ENCODE measurements at places on chromosomes 1 and 21. TPM values are rescaled to one million over a fixed set of nuclear protein-coding genes. Genes with fewer than 3 reads are reported as not detected.

The ADSS2 gene
- 39.5 TPM for total RNA-seq

- H3K27me3 ChIP-seq = no peaks in the 10 kb centered on the region
- no peak overlapping the region for H3K4me3 ChIP-seq
- H3K27ac ChIP-seq = no peak overlapping the region
- no peaks in the 10 kb centered on the region for H3K4me1 ChIP-seq
Observed at GRCh38 chr1:74763807-74764206, 30.9 kb downstream of the TYW3 start.

DNA sequence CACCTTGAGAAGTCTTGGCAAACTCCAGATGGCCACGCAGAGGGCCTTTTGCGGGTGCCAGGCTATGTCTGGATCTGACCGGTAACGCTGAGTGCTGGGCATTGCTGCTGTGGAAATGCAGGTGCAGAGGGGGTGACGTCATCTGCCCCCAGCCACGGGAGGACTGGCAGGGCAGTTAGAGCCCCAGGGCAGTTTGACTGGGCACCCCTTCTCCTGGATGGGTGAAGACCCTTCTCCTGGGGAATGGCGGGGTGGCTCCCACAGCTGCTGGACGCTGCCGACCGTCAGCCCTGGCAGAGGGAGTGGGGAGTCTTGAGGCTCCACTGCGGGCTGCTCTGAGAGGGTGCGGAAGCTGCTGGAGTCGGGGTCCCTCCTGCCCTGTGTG lies 12.6 kb upstream of the EDN2 start:
- H3K27ac ChIP-seq = peak overlapping the region; percentile 75
- H3K27me3 ChIP-seq = no peaks in the 10 kb centered on the region
- no peak for DNase-seq
- H3K36me3 ChIP-seq = no peaks in the 10 kb centered on the region
- H3K4me3 ChIP-seq = no peak overlapping the region
- H3K4me1 ChIP-seq = peaks cover 53% of the 10 kb centered on the region

DNA sequence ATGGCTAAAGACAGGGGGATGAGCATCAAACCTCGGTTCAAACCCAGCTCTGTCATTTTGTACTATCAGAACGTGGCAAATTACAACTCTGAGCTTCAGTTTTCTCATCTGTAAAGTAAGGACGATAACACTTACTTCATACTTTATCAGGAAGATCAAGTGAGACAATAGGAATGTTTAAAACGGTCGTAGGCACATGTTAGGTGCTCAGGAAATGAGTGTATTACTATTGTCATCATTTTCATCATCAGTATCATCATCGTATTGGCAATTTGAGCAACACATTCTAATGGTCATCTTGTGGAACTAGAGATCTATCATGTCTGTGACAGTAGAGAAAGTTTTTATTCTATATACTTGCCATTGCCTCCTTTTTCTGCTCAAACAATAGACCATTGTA lies 22.1 kb upstream of the GADD45A start:
- peaks cover 12% of the 10 kb centered on the region for H3K4me1 ChIP-seq
- no peak for DNase-seq
- no peaks in the 10 kb centered on the region for H3K27me3 ChIP-seq
- H3K36me3 ChIP-seq = no peaks in the 10 kb centered on the region

The DIRAS3 gene
- total RNA-seq = 1.5 TPM

DNA sequence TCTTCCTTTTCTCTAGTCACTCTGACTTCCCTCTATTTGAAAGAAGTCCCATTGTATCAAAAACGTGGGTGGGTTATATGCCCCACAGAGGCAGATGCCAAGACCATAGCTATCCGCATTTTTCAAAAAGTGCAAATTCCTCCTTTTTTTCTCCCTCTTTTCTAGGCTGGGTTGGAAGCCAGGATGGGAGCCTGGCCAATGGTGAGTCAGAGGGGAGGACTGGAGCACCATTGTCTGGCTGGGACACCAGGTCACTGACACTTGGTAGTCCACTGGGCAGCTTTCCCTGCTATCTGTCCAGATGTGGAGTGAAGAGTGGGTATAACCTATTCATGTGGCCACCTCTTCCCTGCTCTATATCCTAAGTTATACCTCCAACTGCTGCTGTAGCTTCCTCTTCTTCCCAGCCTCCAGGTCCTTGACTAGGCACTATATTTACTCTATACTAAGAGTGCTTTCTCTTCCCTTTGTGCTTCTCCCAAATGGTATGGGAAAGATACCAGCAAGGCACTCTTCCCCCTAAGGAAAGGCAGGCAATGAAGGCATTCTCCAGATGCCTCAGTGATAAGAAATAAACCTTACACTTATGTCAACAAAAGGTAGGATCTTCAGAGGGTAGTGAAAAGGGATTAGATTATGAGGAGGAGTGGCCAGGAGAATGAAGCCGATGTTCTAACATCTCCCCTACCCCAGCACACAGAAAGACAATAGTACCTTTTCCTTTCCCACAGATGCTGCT lies 12.9 kb downstream of the PI4KB start:
- H3K27me3 ChIP-seq = no peaks in the 10 kb centered on the region
- peak; percentile 70 for DNase-seq
- H3K4me1 ChIP-seq = peaks cover 61% of the 10 kb centered on the region

The RNF186 gene
- total RNA-seq = not detected

DNA sequence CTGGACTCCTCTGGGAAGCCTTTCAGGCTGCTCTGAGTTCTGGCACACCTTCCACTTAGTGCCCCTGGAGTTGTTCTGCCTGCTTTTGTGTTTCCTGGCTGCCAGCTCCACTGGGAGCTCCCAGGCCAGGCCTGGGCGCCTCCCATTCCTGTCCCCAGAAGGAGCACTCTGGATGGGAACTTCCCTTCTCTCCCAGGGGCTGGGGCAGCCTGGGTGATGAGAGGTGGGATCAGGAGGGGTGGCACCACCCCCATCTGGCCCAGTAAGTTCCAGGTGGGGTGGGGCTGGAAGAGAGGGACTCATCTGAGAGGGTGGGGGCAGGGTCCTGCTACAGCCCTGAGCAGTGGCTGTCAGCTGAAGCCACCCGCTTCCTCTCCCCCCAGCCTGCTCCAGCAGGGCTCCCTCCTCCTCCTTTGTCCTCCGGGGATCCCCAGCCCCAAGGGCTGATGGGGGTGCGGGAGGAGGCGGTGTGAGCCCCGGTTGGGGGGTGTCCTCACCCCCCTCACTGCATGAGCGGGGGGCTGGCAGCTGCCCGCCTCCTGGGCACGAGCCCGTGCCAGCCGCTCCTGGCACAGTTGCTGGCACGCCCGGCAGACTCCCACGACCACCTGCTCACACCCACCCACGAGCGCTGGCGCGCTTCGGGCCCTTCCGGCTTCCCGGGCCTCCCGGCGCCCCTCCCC lies 4.7 kb downstream of the FOXO6 start:
- no peak overlapping the region for H3K4me3 ChIP-seq
- no peaks in the 10 kb centered on the region for H3K4me1 ChIP-seq
- H3K27ac ChIP-seq = no peak overlapping the region
